ENCODE measurements at places on chromosomes 16 and 17.

- DNase-seq, result peak; percentile 5
Measured at GRCh38 chr16:74999609-75000480, 1.0 kb downstream of the ZNRF1 start.

DNA sequence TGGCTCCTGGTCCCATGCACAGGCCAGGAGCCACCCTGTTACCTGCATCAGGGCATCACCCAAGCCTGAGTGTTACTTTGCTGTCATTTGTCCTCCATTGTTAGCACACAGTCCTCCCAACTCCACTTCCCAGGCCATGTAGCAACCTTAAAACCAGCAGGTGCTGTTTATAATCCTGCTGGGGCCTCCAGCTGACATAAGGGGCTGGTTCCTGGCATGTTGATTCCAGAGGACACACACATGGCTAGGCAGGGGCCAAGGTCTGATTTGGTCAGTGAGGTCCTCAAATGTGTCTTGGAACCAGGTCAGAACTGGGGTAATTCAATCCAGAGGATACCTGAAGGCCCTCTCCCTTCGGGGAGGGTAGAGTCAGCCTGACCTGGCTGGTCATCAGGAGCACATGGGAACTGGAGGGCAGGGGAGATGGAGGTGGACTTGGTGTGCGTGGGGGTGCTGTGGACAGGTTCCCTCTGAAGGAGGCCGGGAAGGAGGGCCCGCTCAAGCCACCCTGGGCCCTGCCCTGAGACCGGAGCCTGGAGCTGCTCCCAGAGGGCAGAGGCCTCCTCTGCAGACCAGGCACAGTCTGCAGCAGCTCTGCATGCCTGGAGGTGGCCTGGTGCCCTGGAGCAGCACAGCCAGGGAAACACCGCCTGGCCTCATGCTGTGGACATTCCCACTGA lies 6.6 kb downstream of the ADORA2B start:
- DNase-seq, result no peak

GRCh38 chr17:17366941-17367875 lies 64.0 kb downstream of the NT5M start:
- no peak for DNase-seq

DNA sequence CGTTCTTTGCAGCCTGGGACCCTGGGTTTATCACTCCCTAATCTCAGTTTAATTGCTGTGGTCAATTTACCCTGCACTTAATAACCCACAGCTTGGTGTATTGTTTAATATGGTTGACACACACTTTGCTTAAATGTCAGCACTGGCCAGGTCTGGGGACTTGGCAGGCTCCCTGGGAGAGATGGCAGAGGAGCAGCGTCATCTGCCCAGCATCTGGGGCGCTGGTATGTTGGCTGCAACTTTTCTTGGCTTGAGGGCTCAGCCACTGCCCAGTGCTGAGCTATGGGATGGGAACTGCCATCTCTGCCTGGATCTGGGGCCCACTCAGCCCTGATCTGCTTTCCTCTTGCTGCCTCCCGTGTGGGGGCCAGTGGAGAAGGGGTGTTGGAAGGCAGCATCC lies 115.7 kb upstream of the IRX3 start:
- DNase-seq, result peak; percentile 43

- no peak for DNase-seq
Measured at GRCh38 chr16:77744141-77744540, 21.8 kb downstream of the NUDT7 start.

DNA sequence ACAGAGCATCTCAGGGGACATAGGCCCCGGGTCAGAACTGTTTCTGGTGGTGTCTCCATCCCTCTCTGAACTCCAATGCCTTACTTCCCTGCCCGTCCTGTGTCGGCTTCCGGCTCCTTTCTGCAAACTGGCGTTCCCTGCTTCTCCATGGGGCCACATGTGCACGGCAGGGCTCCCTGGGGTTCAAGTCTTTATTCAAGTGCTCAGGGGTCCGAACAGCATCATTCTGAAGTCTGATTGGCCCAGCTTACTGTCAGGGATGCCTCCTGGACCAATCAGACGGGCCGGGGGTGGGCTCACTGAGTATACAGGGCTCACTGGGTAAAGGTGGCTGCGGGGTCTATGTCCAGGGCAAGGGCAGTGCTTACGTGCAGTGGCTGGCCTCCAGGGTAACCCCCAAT lies 17.1 kb downstream of the C16orf82 start:
- DNase-seq, result no peak

- DNase-seq, result no peak
Measured at GRCh38 chr16:2177101-2177500, 19.3 kb downstream of the CASKIN1 start.

DNA sequence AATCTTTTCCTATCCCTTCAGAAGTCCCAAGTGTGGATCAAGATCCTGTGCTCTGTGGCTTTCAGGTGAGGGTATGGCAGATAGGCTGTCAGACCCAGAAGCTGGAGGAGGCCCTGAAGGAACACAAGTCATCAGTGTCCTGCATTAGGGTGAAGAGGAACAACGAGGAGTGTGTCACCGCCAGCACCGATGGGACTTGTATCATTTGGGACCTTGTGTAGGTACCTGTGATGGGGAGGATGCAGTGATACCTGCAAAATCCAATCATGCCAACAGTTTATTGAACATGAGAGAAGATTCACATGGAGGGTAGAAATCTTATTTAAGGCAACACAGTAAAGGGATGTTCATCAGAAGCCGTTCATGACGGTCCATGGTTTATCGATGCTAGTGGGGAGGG lies 10.0 kb upstream of the USP43 start:
- no peak for DNase-seq

DNA sequence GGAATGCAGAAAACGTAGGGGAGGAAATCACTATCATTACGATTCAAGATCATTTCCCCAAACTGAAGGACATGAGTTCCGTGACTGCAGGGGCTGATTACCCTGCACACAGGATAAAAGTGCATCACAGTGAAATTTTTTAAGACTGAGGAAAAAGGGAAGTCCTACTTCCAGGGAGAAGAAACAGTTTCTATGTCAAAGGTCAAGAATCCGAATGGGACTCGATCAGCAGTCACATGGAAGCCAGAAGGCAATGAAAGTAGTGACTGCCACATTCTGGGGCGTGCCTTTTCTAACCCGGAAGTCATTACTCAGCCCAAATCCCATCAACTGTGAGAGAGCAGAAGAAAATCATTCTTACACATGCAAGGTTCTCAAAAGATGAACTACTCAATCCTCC lies 12.1 kb downstream of the ZZEF1 start:
- DNase-seq, result peak; percentile 15

DNA sequence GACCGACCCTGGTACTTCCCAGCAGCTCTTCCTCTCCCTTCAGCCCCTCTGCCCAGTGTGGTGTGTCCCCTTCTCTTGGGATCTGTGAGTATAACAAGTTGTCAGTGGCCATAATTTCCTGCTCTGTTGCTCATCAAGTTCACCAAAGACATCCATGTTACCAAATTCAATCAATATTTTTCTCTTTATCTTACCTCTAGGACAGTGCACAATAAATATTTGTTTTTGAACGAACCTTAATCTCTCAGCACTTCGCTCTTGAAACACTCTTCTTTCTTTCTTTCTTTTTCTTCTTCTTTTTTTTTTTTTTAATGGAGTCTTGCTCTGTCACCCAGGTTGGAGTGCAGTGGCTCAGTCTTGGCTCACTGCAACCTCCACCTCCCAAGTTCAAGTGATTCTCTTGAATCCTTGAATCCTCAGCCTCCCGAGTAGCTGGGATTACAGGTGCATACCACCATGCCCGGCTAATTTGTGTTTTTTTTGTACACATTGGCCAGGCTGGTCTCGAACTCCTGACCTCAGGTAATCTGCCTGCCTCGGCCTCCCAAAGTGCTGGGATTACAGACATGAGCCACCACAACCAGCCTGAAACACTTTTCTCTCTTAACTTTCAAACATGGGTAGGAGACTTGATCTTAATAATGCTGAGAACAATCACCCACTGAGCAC lies 2.7 kb upstream of the UMOD start:
- DNase-seq, result no peak

GRCh38 chr16:624526-625070 lies 6.2 kb upstream of the WFIKKN1 start:
- no peak for DNase-seq

GRCh38 chr16:14205666-14206065 lies 134.5 kb downstream of the MRTFB start:
- no peak for DNase-seq

DNA sequence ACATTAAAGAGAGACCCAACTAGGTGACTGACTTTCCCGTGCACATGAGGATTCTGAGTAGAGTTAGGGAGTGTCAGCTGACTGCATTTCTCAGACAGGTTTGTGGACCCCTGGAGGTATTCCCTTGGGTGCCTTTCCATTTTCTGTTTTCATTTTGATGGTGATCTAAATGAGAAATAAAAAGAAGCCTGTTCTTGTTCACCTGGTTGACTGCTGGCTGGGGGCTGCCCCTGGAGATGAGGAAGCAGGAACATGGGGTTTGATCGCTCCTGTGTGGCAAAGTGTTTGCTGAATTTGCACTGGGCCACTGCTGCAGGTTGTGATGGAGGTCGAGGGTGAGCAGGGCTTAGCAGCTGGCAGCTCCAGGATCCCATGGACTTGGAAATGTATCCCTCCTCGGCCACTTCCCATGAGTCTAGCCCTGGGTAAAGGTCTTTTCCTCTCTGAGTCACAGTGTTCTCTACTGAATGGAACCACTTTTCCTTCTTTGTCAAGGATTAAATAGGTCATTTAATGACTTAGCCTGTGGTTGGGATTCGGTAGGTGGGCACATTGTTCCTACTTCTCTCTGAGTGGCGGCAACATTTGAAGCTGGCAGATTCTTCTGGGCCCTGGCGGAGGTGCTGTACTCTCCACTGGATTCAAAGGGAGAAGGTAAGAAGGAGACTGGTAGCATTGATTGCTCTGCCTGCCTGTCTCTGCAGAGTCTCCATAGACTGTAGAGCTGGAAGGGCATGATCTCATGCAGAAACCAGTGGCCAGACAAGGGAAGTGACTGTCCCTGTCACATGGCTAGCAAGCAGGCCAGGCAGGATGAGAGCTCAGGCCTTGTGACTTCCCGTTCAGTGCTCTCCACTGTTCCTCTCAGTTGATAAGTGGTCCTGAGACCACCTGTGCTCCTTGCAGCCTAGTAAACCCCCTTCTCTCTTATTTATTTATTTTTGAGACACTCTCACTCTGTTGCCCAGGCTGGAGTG lies 17.9 kb downstream of the SNX29 start:
- peak; percentile 31 for DNase-seq

- no peak for DNase-seq
Measured at GRCh38 chr17:48749621-48750553, 21.3 kb upstream of the HOXB13 start.

GRCh38 chr17:16466407-16466806 lies 25.6 kb downstream of the LRRC75A start:
- DNase-seq, result no peak

DNA sequence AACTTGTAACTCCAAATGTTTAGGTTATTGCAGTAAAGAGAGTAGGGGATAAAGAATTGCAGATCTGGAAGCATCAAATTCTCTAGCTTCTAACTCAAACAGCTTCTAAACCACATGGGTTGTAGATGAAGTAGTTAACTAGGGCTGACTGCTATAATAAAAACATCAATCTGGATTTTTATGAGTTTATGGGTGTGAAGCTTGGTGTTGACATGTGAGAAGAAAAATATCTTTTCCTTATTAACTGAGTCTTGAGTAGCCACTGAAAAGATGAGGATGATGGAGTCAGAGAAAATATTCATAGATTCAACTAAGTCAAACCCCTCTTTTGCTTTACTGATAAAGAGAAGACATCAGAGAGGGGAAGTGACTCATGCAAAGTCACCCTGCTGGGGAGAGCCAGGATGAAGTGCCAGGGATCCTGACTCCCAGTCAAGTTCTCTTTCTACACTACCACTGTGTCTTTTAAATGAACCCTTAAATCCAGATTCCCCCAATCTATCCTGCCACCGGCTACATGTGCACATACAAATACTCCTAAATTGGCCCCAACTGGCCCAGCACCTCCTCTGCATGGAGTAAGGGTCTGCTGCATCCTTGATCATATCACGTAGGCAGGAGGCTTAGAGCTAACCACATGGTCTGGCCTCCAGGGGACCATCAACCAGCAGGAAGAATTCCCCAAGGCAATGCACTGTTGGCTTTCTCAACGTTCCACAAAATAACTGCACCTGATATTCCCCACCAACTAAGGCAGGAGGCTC lies 264.0 kb upstream of the CCL2 start:
- no peak for DNase-seq

DNA sequence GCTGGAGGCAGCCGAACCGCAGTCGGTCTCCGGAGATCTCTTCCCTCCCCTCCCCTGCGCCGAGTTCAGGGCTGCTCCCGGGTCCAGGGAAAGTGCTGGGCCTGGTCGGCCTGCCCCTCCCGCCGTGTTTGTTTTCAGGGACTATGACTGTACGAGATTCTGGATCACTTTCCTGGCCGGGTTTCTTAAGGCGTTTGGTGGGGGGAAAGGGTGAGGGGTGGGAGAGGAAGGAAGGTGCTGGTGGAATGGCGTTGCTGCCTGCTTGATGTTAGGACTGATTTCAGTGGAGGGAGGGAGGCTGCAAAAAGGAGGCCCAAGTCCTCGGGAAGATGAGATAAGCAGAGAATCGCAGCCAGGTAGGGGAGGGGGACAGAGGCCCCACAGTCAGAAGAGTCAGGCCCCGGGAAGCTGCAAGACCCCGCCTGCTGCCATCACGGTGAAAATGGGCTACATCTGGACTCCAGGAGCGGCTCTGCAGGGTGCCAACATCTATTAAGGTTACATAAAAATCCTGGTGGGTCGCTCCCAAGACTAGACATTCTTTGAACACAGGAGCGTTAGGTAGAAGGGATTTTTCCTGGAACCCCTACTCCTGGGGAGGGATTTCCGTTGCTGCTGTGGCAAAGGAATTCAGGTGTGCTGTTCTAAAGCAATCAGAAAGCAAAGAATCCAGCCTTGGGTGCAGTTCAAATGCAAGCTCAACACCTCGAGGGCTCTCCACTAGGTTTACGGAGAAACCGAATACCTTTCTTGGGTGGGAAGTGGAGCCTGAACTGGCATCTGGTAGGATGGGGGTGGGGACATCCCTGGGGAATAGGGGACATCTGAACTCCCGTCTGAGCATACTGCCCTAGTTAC lies 1.2 kb downstream of the ARHGAP44 start:
- no peak for DNase-seq

- no peak for DNase-seq
Measured at GRCh38 chr17:74442670-74443515, 11.0 kb downstream of the GPRC5C start.

GRCh38 chr17:9878786-9879525 lies 26.1 kb downstream of the RCVRN start:
- DNase-seq, result no peak

- DNase-seq, result no peak
Measured at GRCh38 chr16:55301385-55302008, 22.5 kb upstream of the IRX6 start.

DNA sequence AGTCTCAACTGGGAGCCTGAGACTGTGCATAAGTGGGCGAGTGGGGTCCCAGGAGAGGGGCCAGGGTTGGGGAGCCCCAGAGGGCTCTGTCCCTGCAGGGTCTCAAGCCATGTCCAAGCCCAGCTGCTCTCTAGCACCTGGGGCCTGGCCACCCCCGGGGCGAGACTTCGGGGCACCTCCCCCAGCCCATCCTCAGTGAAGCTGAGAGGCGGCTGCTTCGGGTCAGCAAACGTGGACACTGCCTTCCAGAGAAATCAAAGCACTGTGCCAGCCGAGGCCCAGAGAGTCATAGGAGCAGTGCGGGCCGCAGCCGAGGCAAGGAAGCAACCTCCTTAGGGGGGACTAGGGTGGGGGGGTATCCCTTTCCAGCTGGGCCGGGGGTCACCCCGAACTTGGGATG lies 77.5 kb downstream of the ENGASE start:
- DNase-seq, result no peak

- DNase-seq, result no peak
Measured at GRCh38 chr17:66855204-66855603, 20.3 kb downstream of the CACNG5 start.
